ENCODE measurements at places on chromosomes 6 and 20.
A peak's percentile ranks its signal among the peaks of the same experiment; 100 is the strongest.

- DNase-seq: no peak
Measured at GRCh38 chr6:56581296-56581925, 61.3 kb downstream of the DST start.

- no peak for DNase-seq
Measured at GRCh38 chr6:38364775-38365174, 275.0 kb downstream of the BTBD9 start.

DNA sequence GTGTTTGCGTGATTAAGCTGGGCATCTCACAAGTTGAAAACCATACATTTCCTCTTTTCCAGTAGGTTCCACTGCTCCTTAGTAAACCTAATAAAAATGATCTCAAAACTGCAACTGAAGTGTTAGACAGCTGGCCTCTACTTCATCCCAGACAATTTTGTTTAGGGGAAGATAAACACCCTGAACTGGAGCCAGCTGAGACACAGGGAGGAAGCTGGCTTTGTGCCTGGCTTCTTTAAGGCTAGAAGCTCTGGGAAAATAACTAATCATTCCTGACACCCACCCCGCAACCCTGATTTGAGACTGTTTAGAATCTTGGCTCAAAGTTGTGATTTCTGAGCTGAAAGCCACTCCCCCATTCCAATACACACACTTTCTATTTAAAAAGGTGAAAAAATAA, 11.6 kb downstream of the PTPRT start:
- DNase-seq: no peak

DNA sequence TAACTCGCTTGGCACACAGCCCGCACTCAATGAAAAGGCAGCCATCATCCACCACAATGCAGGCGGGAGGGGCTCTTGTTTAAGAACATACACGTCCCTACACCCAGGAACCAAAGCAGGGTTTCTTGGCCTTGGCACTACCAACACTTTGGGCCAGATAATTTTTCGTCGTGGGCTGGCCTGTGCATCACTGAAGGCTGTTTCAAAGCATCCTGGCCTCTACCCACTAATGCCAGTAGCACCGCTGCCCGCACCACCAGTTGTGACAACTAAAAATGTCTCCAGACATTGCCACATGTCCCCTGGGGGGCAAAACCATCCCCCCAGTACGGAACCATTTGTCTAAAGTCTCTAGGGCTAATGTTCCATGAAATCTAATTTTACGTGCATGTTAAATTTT, 13.0 kb downstream of the UQCC2 start:
- DNase-seq: no peak

DNA sequence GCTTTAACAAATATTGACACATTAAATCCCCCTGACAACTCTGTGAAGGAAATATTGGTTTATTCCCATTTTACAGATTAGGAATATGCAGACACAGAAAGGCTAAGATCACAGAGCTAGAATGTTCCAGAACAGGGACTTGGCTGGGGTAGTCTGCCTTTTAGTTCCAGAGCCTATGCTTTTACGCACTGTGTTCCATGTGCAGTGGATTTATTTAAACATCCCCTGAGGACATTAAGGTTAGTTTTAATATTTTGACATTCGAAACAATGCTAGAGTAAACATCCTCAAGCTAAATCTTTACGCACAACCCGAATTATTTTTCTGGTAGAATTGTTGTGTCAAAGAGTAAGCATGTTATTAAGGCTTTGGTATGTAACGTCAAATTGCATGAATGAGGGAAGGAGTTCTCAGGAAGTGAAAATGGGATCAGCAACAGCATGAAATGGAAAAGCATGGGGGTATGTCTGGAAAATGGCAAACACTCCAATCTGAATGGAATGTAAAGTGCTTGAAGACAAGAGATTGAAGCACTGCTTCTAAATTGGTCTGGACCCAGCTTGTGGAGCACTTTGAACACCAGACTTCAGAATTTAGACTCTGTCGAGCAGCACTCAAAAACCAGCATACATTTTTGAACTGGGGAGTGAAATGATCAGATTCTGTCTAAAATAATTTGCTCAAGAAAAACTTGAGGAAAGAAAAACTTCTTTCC, 429.9 kb downstream of the CD83 start:
- DNase-seq: no peak

- DNase-seq: no peak
Measured at GRCh38 chr6:139693735-139694134, 319.3 kb upstream of the CITED2 start.

GRCh38 chr6:40717411-40718057, 130.4 kb upstream of the LRFN2 start:
- no peak for DNase-seq

GRCh38 chr20:45933266-45934045, 1.0 kb upstream of the PCIF1 start:
- peak; percentile 70 for DNase-seq

GRCh38 chr6:54085047-54085446, 26.2 kb upstream of the MLIP start:
- no peak for DNase-seq

All from CD4-positive, alpha-beta T cell treated with Interleukin-10 for 1 hour (primary cell).